Jurkat, Clone E6-1 (cell line): ENCODE measurements at places on chromosomes 16 and 17.
A peak's percentile ranks its signal among the peaks of the same experiment; 100 is the strongest.

DNA sequence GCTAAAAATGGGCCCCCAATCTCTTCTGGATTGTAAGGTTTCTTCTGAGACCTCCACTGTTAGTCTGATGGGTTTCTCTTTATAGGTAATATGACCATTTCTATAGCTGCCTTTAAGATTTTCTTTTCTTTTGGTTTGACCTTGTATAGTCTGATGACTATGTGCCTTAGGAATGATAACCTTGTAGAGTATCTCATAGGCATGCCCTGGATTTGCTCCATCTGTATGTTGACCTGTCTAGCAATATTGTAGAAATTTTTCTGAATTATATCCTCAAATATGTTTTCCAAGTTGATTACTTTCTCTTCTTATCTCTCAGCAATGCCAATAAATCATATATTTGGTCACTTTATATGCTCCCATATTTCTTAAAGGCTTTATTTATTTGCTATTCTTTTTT is 1403.8 kb upstream of the GOT2 start:
- DNase-seq, result no peak

GRCh38 chr16:23496821-23497542 is 13.3 kb downstream of the GGA2 start:
- DNase-seq, result no peak

GRCh38 chr16:84182680-84183571 is 3.9 kb downstream of the TAF1C start:
- DNase-seq, result no peak

GRCh38 chr16:3983081-3983520 is 102.6 kb upstream of the CREBBP start:
- DNase-seq, result no peak

DNA sequence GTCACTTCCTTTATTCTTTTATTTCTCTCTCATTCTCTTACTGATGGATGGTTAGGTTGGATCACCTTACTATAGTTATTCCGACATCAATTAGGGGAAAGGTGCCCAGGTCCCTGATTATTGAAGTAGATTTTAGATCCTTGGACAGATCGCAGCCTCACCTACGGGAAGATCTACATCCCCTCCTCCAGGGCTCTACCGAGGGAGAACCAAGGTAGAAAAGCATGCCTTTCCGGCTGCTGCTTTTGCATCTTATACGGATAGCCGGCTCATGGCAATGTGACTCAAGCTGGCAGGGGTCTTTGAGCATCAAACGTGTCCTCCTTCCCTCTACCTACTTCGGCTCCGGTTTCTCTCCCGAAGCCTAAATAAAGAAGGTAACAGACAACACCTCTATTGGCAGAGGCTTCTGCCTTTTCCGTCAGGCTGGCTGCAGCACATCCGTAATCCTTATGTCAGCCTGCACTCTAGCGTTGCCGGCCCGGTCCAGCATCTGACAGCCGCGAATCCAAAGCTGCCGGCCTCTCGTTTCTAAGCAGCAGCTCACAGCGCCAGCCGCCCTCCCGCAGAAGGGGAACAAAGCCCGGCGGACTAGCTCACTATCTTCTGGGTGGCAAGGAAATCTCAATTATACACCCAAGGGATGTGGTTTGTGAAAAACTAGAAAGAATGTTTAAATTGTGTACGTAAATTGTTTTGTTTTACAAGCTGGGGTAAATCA is 46.9 kb downstream of the IRX6 start:
- no peak for DNase-seq

- no peak for DNase-seq
Measured at GRCh38 chr16:2025878-2026460, 733 bp upstream of the NHERF2 start.

DNA sequence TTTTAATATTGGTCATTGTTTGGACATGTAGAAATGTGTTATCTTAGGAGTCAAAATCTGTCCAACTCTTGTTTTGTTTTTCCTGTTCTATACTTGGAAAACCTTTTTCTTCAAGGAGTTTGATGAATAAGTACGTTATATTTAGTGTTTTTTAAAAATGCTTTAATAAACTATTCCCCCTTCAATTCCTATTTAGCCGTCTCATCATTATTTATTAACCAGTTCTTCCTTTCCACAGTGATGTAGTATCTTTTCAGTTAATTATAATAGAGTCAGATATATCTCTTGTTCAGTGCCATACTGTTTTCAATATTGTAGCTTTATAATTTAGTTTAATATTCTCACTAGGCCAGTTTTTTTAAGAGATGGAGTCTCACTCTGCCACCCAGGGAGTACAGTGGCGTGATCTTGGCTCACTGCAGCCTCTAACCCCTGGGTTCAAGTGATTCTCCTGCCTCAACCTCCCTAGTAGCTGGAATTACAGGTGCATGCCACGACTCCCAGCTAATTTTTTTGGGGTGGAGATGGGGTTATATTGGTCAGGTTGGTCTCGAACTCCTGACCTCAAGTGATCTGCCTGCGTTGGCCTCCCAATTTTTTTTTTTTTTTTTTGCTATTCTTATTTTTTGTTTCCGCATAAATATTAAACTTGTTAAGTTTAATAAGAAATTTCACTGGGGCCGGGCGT is 72.9 kb downstream of the KPNA2 start:
- no peak for DNase-seq

DNA sequence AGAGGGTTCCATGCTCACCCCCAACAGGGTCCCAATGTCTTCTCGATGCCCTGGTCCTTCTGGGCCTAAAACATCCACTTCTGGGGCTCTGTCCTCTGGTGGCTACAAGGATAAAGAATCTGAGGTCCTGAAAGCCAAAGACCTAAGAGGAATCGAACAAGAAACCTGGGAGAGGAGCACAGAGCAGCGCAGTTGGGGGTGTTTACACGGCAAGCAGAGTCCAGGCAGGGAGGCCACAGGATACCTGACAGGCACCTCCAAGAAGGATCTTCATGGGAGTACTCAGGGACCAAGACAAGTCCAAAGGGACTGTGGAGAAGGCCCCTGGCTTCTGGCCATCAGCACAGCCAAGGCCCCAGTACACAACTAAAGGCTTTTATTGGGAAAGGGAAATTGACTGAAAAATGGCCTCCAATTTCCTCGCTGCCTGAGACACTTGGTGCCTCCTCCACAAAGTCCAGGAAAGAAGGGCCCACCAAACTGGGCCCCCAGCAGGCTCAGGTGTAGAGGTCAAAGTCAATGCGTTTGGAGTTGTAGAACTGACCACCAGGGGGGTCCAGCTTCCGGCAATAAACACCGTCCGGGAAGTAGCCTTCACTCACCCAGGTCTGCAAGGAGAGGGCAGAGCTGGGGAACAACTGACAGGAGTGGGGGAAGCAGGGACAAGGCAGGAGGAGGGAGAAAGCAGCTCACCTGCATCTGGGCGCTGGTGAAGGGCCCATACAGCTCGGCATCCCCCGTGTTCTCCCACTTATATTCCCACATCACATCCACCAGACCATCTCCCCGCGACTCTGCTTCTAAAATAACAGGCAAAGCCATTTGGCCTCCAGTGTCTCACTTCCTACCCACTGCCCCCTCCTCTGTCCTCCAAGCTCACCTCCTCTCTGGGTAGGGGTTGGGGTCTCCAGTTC is 2.4 kb downstream of the CD2BP2 start:
- DNase-seq, result no peak

GRCh38 chr17:3693829-3694231 is 2.1 kb downstream of the P2RX5 start:
- no peak for DNase-seq

GRCh38 chr17:9361188-9361955 is 214.2 kb downstream of the STX8 start:
- no peak for DNase-seq

DNA sequence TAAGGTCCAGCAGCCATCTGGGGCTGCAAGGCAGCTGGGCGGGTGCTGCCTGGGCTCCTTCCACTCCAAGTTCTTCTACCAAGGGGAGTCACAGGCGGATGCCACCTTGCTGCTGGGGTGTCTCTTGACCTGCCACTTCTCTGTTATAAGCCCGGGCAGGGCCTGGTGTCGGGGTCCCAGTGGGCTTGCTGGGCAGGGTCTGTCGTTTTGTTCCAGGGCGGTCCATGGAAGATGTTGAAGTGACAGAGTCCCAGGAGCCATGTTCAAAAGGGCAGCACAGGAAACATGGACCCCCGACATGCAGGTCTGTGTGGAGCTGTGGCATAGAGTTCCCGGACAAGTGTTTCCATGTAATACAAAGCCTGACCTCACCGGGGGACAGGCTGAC is 91.1 kb downstream of the TNFRSF13B start:
- no peak for DNase-seq

- DNase-seq, result no peak
Measured at GRCh38 chr16:83542491-83542890, 265.3 kb upstream of the HSBP1 start.

- DNase-seq, result no peak
Measured at GRCh38 chr16:69727916-69728270, 1.5 kb upstream of the NQO1 start.

DNA sequence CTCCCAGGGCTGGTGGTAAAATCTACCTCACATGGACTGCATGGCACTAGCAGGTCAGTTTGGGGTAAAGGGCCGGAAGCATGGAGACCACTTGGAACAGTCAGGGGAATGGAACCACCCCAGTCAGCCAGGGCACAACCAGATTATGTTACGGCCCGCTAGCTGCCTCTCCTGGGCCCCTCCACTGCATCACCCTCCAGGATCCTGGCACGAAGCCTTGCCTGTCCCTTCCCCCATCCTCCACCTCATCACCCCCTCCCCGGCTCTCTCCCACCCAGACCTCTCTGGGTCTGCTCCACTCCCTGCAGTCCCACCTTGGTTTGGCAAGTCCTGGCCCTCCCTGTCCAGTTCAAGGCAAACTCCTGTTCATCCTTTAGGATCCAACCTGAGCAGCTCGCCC is 91.7 kb downstream of the CLEC16A start:
- DNase-seq, result no peak

DNA sequence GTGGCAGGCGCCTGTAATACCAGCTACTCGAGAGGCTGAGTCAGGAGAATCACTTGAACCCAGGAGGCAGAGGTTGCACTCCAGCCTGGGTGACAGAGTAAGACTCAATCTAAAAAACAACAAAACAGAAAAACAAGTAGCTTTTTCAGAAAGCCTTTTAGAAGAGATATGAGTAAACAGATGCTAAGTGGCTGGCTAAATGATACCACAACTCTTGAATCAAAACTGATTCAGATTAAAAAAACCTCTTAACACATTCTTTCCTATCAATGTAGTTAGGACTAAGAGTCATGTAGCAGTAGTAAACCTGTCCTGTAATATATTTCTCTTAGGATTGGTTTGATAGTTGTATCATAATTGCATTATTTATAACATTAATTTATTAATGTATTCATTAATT is 23.0 kb downstream of the PPM1D start:
- no peak for DNase-seq

DNA sequence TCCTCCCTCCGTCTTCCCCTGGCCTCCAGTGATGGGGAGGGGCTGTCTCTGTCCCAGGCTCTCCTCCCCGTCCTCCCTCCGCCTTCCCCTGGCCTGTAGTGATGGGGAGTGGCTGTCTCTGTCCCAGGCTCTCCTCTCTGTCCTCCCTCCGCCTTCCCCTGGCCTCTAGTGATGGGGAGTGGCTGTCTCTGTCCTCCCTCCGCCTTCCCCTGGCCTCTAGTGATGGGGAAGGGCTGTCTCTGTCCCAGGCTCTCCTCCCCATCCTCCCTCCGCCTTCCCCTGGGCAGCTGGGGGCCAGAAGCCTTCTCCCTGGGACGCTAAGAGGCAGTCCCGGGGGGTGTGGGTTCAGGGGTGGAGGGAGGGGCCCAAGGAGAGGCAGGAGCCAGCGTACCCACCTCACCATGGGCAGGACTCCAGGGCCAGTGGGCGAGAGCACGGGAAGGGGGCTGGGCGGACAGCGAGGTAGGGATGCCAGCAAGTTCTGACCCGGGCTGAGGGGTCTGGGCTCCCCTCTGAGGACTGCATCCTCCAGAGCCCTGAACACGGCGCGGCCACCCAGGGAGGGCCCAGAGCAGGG is 14.8 kb downstream of the UTS2R start:
- DNase-seq, result no peak

- DNase-seq, result peak; percentile 16
Measured at GRCh38 chr17:10316801-10317542, 55.8 kb downstream of the MYH13 start.

DNA sequence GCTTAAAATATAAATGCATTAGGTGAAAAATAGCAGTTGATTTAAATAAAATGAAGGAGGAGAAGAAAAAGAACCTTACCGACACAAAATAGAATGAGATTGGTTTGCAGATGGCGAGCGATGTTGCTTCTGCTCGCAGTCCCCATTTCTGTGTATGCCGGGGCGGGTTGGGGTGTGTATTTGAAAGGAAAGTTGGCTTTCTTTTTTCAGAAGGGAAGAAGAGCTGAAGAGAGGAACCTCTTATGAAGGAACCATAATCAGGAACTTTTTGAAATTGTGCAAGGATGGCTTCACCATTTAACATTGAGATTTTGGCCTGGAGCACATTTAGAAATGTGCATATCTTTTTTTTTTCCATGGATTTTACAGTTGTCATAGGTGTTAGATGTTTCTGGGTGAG is at the start of gene IGSF6:
TSS of gene IGSF6 (minus strand) at position 156 of the 400 bp plus-strand sequence. CDS start at position 146, 10 bp downstream.
- no peak for DNase-seq

GRCh38 chr17:18859256-18859655 is 1.3 kb downstream of the PRPSAP2 start:
- DNase-seq, result no peak

GRCh38 chr16:77406680-77407079 is 28.2 kb downstream of the ADAMTS18 start:
- no peak for DNase-seq

- DNase-seq, result no peak
Measured at GRCh38 chr16:19857593-19858339, 26.9 kb downstream of the GPRC5B start.

DNA sequence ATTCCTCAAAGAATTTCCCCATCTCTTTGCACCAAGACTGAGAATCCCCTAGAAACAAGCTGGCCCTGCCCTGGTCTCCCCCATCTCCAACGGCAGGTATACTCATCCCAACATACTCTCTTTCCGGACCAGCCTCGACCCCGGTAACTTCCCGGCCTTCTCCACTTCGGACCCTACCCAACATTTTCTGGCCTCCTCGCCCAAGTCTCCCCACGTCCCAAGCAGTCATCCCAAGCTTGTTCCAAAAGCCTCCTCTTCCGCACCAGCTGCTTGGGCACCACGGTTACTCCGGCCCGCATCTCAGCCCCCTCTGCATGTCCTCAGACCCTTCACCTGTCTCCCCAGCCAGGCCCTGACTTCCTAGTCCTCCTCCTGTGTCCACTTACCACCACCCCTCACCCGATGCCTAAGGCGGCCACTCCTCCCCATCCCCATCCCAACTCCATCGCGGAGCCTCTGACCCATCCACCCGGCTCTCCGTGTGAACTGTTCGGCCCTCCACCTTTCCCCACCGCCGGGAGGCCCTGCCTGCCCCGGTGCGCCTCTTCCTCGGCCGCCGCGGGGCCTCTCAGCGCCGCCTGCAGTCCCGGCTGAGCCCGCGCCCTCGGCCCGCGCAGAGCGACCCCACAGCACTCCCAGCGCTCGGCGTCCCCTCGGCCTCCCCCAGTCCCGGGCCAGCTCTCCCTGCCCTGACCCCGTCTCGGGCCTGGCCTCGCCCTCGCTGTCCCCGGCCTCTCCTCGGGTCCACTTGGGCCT is 994 bp downstream of the PITPNA start:
- no peak for DNase-seq

GRCh38 chr17:31554930-31555329 is 163.5 kb downstream of the RAB11FIP4 start:
- no peak for DNase-seq

GRCh38 chr17:45848405-45848804 is 3.7 kb downstream of the SPPL2C start:
- no peak for DNase-seq

- no peak for DNase-seq
Measured at GRCh38 chr16:50310308-50311133, 44.2 kb downstream of the ADCY7 start.

GRCh38 chr17:80785477-80786178 is 206.0 kb upstream of the CHMP6 start:
- no peak for DNase-seq
